ENCODE measurements at places on chromosomes 2 and 18.

- no peak for ATAC-seq
These were observed 131.9 kb upstream of the CHAC2 start for GRCh38 chr2:53635694-53636093.

GRCh38 chr2:188668017-188668680 is 306.0 kb upstream of the COL3A1 start:
- ATAC-seq, result no peak

DNA sequence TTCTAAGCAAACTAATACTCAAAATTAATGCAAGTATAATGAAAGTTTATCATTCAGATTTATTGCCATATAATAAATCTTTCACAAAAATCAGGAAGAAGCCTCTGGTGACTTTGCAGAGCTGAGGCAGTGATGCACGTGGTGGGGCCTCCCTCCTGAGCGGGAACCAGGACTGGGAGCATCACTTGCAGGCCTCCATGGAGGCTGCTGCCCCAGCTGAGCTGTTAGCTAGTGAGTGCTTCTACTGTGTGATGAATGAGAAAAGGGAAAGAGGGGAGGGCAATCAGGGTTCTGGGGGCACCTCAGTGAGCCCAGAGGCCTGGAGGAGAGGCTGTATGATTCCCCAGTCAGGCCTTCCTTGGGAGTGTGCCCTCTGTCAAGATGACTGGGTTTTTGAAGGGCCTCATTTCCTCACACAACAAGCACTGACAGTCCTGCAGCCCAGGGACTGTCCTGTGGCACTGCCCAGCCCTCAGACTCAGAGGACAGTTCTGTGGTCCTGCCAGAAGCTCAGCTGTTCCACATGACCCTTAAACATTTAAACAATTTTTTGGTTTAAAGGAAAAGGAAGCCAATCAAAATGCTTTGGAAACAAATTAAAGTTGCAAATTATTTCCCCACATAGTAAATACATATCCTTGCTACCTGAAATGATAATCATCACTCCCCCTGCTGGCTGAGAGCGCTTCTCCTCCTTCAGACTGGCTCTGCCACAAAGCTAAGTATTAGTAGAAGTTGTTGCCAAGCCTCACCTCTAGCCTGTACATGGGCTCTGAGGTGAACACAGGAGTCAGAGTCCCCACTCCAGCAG is 90.9 kb upstream of the SMAD7 start:
- no peak for ATAC-seq

DNA sequence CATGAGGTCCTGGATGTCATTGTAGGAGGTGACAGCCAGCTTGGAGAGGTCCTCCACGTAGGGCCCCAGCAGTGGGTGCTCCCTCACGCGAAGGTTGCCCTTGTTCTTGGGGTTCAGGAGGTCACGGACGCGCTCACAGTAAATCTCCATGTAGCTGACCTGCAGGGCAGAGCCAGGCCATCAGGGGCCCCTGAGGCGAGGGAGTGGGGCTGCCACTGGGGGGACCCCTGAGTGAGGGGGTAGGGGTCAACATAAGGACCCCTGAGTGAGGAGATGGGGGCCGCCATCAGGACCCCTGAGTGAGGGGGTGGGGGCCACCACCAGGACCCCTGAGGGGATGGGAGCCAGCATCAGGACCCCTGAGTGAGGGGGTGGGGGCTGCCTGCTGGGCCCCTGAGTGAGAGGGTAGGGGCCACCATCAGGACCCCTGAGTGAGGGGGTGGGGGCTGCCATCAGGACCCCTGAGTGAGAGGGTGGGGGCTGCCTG is 33.6 kb downstream of the KIF1A start:
- ATAC-seq, result no peak

DNA sequence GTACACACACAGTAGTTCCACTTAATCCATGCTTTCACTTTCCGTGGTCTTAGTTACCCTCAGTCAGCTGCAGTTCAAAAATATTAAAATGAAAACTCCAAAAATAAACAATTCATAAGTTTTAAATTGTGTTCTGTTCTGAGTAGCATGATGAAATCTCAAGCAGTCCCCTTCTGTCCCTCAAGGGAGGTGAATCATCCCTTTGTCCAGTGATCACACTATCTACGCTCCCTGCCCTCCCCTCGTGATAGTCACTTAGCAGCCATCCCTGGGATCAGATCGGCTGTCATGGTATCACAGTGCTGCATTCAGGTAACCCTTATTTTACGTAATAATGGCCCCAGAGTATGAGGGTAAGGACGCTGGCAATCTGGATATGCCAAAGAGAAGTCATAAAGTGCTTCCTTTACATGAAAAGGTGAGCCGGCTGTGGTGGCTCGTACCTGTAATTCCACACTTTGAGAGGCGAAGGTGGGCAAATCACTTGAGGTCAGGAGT is 5.8 kb upstream of the RTN4 start:
- no peak for ATAC-seq

DNA sequence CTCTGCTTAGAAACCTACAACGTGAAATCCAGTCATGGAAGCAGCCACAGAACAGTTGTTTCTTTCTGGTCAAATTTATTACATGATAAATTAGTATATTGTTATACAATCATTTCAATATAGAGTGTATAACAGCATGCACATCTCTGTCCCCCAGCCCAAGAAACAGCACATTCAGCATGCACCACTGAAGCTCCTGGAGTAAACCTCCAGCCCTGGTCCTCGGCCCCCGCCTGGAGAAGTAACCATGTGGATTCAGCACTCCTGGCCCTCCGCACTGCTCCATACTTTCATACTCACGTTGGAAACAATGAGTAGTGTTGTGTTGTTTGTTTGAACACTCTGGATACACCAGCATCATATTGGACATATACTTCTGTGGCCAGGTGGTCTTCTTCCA is 15.3 kb upstream of the ID2 start:
- ATAC-seq, result no peak

- ATAC-seq, result no peak
These were observed 12.3 kb downstream of the CEP192 start for GRCh38 chr18:13003466-13003896.

GRCh38 chr2:30756051-30756719 is 51.1 kb downstream of the CAPN13 start:
- ATAC-seq, result no peak

- ATAC-seq, result no peak
These were observed 21.6 kb downstream of the SNORC start for GRCh38 chr2:232891621-232892071.

DNA sequence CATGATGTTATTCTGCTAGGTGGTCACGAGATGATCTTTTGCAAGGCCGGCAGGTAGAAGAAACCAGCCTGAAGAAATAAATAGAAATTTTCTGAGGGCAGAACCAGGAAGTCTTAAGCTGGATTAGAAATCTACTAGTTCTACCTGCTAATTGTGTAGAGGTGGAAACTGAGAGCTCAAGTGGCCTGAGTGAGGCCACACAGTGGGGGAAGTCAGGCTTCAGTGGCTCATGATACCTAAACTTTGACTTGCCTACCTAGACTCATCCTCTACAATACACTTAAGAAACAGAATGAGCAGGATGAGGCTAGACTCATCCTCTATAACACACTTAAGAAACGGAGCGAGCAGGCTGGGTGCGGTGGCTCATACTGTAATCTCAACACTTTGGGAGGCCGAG is 134.9 kb upstream of the NDUFV2 start:
- ATAC-seq, result no peak

DNA sequence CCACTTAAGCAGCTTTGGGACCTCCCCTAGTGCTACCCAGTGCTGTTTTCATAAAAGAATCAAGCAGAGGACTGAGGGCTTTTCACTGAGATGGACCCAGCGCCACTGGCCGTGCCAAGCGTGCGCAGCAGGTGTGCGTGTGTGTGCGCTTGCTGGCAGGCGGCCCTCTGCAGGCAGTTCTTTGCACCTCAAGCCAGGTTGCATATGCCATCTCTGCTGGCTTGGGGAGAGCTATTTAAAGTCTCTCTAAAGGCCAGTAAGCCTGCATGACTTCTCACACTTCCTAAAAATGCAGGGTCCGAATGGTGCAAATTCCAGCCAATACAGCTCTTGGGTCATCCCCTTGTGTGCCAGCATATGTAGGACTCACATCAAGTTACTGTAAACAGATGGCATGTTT is 255.5 kb downstream of the RNF152 start:
- no peak for ATAC-seq
